ENCODE measurements at places on chromosomes 6 and 20.

DNA sequence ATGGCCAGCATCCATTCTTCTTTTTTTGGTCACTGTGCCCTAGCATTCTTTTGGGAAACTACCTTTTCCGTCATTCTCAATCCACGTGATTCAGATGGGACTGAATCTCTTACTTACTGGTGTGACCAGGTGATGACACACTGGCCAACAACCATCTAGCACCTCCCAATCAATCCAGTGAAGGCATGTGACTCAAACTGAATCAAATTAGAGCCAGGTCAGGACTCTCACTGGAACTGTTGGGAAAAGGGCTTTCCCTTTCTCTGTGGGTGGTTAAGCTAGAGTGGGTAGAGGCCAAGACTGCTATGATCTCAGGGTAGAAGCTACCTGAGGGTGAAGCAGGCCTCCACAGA lies 36.2 kb upstream of the ZMYND8 start:
- no peak for DNase-seq

- peak; percentile 81 for DNase-seq
Measured at GRCh38 chr6:118659513-118660217, 8.3 kb upstream of the CEP85L start.

- DNase-seq = peak; percentile 83
Measured at GRCh38 chr6:18207438-18207837, 52.2 kb downstream of the KDM1B start.

DNA sequence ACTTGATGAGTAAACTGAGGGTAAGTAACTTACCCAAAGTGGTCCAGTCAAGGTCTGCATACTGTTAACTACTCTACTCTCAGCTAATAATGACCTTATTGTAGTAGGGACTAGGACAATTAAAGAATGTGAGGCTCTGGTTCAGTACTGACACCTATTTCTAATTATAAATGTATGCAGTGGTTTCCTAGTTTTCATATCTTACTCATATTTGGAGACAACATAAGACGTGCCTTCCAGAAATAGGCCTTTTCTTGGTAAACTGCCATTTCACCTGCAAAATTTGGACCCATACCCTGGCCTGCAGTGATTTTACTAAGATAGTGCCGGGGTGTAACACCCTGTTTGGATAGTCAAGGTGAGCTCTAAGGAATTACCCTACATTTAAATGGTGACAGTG lies 24.7 kb downstream of the GJA1 start:
- DNase-seq = no peak

- DNase-seq = no peak
Measured at GRCh38 chr6:53011979-53012378, 16.9 kb upstream of the GSTA4 start.

DNA sequence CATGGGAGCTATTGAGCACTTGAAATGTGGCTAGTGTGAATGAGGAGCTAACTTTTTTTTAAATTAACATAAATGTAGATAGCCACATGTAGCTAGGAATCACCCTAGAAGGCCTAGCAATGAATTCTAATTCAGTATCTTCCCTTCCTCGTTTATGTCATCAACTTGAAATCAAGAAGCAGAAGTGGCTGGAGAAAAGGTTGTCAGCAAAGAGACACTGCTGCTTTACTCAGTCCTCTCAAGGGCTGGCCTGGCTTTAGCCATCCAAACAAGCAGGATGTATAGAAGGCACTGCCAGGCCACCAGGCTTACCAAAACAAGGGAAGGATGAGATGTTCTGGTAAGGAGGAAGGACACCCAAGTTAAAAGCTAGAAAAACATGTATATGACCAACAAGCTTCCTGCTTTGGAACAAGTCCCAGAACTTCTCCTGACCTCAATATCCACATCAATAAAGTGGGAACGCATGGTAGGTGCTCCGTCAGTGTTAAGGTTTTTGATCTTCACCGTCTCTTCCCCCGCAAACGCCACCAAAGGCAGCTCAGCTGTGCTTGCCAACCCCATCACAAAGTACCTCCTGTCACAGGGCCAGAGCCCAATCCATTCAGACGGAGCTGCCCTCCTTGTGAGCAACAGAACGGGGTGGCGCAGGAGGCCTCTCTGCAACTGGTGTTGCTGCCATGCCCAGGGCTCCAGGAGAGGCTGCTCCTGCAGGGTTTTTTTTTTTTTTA lies 235.8 kb upstream of the RIN2 start:
- DNase-seq = no peak

DNA sequence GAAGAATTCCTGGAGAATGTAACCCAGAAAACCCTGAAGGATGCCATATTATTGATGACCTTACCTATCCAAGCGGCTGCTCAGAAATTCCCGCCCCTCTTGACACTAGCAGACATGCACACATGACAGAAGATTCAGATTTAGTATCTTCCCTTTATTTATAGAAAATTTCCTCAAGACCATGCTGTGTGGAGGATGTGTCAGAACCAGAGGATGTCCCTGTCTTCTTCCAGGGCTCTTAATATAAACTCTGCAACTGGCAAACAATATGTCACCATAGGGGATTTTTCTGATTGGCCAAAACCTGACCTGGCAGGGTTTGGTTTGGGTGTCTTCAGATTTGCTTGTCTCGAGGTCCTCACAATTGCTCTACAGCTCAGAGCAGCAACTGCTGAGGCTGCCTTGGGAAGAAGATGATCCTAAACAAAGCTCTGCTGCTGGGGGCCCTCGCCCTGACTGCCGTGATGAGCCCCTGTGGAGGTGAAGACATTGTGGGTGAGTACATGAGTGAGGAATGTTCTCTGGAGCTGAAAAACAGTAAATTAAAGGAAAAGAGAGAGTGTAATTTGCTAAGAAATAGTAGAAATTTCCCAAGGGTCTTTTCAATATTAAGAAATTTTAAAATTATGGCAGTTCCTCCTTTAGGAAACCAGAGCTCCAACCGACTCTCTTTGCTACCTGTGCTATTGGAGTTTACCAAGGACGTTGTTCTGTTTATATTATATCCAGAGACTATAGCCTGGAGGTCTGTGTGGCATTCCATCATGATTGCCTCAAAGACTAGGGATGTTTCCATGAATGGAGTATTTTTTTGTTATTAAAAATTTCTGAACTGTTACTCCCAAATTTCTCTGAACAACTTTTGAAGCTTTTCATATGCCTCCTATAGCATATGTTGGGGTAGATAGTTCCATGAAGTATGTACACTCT lies at the start of gene HLA-DQA2:
Gene HLA-DQA2 (plus strand): TSS at position 361 of the 930 bp plus-strand sequence. CDS start 53 bp downstream, at position 414.
- DNase-seq = no peak

GRCh38 chr20:64113796-64114355 lies 6.5 kb upstream of the NPBWR2 start:
- DNase-seq = no peak

DNA sequence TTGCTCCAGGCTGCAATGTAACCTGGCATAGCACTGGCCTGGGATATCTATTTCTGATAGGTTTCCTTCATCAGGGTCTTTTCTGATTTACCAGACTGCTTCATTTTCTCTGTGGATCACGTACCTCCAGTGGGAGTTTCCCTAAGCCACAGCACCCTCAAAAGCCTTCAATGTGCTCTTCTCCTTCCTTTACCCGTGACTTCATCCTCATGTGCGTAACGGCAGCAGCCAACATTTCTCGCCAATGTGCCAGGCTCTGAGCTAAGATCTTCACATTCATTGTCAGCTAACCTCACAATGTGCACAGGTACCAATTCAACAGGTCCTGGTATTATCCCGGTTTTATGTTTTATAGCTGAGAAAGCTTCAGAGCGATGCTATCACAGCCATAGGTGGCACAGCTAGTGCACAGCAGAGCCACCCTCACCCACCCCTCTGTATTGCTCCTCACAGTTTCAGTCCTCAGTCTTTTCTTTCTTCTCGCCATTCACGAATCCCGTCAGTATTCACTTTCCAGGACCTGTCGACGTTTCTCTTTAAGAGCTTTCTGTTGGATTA lies 58.2 kb downstream of the TNFAIP3 start:
- no peak for DNase-seq

- peak; percentile 1 for DNase-seq
Measured at GRCh38 chr6:15708231-15708630, 45.4 kb upstream of the DTNBP1 start.

DNA sequence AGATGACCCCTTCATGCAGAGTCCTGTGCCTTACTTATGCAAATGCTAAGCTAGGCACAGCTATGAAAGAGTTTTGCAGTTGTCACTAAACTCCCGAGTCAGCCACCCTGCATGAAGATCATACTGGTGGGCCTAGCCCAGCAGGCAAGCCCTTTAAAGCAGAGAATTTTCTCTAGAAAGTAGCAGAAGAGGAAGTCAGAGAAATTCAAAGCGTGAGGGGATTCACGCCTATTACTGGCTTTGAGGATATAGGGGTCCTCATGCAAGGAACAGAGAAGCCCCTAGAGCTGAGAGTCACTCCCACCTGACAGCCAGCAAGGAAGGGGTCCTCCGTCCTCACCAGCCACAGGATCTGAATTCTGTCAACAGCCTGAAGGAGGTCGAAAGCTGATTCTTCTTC lies 54.6 kb downstream of the MYB start:
- no peak for DNase-seq

DNA sequence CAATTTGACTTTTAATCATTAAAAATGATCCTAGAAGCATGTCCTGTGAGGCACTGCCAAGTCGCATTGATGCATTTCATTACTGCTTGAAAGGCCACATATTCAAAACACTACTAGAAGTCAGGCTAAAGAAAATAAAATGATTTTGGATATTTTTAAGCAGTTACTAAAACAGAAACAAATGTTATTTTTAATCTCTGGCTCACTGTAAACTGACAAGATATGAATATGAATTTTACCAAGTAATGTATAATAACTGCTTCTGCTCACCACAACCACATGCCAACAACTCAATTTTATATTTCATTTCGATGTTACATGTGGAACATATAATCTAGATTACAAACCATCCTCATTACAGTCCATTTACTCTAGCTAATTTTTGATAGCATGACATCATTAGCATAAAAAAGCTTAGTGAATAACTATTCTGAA lies 90.6 kb downstream of the ATXN1 start:
- no peak for DNase-seq

DNA sequence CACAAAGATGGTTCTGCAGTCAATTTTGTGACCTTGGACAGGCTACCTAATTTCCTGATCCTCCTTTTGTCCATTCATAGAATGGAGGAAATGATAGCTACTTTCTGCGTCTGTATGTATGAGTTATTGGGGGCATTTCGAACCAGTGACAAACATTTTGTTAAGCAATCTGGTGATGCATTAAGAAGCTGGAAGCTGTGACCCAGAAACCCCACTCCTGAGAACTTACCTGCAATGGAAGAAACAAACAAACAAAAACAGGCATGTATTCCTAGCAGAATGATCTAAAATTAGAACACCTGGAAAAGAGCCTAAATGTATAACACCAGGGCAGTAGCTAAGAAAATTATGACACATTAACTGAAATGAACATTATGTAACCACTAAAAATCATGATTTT lies 33.4 kb upstream of the PRND start:
- no peak for DNase-seq

DNA sequence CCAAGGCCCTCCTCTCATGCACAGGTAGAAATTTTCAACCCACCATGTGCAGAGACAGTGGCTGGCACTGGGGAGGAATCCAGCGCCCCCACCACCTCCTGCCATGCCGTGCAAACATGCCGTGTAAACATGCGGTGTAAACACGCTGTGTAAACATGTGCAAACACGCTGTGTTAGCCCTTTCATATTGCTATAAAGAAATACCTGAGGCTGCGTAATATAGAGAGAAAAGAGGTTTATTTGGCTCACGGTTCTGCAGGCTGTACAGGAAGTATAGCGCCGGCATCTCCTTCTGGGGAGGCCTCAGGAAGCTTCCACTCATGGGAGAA lies 218.3 kb downstream of the TAF4 start:
- DNase-seq = no peak

GRCh38 chr6:132934496-132934895 lies 120.1 kb downstream of the RPS12 start:
- DNase-seq = no peak

GRCh38 chr6:155248008-155249001 lies 15.5 kb upstream of the CLDN20 start:
- peak; percentile 5 for DNase-seq

- no peak for DNase-seq
Measured at GRCh38 chr20:8720089-8720488, 348.8 kb upstream of the PLCB4 start.

DNA sequence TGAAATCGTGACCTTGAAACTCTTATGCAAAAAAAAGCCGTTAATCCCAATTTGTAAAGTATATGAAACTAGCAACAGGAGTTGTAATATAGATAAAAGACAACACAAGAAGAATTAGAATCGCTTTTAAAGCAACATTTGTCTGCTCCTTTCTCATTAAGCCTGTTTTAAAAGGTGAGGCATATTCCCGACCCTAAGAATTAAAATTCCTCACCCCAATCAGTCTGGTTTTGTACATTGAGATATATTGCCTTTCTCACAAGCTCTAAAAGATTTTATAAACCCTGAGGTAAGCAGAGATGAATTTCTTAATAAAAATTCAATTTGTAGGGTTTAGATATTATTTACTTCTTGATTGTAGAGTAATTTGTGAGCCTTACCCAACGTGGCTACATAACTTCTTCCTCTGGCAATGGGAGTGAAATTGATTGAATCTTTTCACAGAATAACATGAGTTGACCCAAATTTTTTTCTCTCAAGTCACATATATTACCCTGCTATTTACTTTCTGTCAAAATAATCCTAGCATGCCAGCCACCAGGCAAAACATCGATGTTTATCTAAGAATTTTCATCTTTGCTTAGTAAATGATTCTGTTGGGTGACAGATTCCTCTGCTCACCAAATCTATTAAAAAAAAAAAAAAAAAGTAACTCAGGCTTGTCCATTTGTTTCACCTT lies 173.7 kb downstream of the HACE1 start:
- DNase-seq = no peak

GRCh38 chr20:32823078-32823477 lies 3.3 kb downstream of the MAPRE1 start:
- DNase-seq = no peak

DNA sequence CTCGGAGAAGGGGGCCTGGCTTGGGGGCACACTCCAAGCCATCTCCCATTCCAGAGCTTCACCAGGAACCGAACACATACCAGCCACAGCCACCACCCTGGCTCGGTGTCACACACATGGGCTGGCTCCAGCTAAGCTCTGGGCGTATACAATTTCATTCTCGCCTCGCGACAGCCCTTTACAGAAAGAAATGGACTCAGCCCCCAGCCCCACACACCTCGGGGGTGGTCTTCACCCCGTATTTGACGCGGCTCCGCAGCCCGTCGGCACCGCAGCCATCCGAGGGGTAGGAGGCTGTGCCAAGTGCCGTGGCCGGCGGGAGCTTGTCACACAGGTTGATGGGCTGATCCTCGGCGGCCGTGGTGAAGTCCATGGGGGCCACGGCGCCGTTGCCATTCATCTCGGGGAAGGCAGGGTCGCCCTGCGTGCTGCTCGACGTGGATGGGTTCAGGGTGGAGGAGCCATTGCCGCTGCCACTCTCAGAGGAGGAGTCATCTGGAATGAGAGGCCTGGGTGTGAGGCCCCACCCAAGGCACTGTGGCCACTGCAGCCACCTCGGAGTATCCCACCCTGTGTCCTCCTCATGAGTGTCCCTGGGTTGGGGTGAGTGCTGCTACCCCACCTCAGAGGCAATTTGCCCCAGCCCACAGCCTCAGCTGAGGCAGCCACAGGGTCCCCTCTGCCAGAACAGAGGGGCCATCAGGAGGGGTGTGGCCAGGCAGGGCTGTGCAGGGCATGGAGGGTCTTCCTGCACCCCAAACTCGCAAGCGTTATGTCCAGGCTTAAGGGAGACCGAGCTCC lies 98.0 kb downstream of the ASXL1 start:
- DNase-seq = no peak

GRCh38 chr6:2232445-2232844 lies 13.0 kb downstream of the GMDS start:
- no peak for DNase-seq

GRCh38 chr6:7129784-7130569 lies 22.2 kb downstream of the RREB1 start:
- no peak for DNase-seq

- no peak for DNase-seq
Measured at GRCh38 chr6:143747347-143747842, 69.6 kb downstream of the PHACTR2 start.

GRCh38 chr6:81491454-81492101 lies 260.9 kb downstream of the TENT5A start:
- DNase-seq = no peak
